ENCODE measurements at places on chromosomes 3 and 15. TPM values are rescaled to one million over a fixed set of nuclear protein-coding genes. Genes with fewer than 3 reads are reported as not detected.

Gene CPA3
- total RNA-seq, result 3.3 TPM

Gene TTC23
- total RNA-seq, result 13.0 TPM

Gene UTS2B
- total RNA-seq, result 0.65 TPM

Gene PRTG
- 0.43 TPM for total RNA-seq

Gene AP4E1
- 6.4 TPM for total RNA-seq

Gene LCMT2
- total RNA-seq, result 6.0 TPM

Gene CX3CR1
- total RNA-seq, result 2.1 TPM

Gene EHD4
- total RNA-seq, result 55.5 TPM

Gene ATP8B4
- total RNA-seq, result 6.1 TPM

Gene IRAK2
- 2.0 TPM for total RNA-seq

Gene CPLX3
- 2.8 TPM for total RNA-seq

Gene SAMD7
- not detected for total RNA-seq

Gene FRMD5
- total RNA-seq, result 43.0 TPM

Gene GOLGA6A
- not detected for total RNA-seq

Gene IMPG2
- total RNA-seq, result 0.14 TPM

Gene MKRN2OS
- total RNA-seq, result not detected

Gene CLEC3B
- total RNA-seq, result 70.8 TPM

Gene PIGZ
- total RNA-seq, result 2.8 TPM

Gene TGM5
- total RNA-seq, result not detected

Gene NMNAT3
- 11.0 TPM for total RNA-seq

Gene NANOGP8
- total RNA-seq, result not detected

Gene PLSCR5
- not detected for total RNA-seq

Gene ERC2
- 0.76 TPM for total RNA-seq

Gene MFSD1
- total RNA-seq, result 32.2 TPM

Gene IGDCC3
- 0.43 TPM for total RNA-seq

Gene BFSP2
- not detected for total RNA-seq

Gene GRM2
- 0.03 TPM for total RNA-seq

Gene DCLK3
- total RNA-seq, result 0.41 TPM

Gene MIX23
- 25.6 TPM for total RNA-seq

Gene SLC24A1
- total RNA-seq, result 2.3 TPM

Gene ISY1
- 25.1 TPM for total RNA-seq

Gene TRH
- not detected for total RNA-seq

Gene MFGE8
- 321 TPM for total RNA-seq

Gene PARP15
- total RNA-seq, result 0.51 TPM

Gene CFAP100
- total RNA-seq, result not detected

Gene GOLGA6L4
- 0.57 TPM for total RNA-seq

Gene TRPC1
- total RNA-seq, result 9.2 TPM

Gene MCF2L2
- 0.22 TPM for total RNA-seq

Gene LRIG1
- 93.8 TPM for total RNA-seq

Gene AHSG
- not detected for total RNA-seq

Gene CASR
- total RNA-seq, result not detected

Gene GXYLT2
- 9.8 TPM for total RNA-seq

Gene NBEAL2
- 14.5 TPM for total RNA-seq

Gene LRTM1
- total RNA-seq, result not detected

Gene DLEC1
- 0.08 TPM for total RNA-seq

Gene CCR5
- 0.49 TPM for total RNA-seq

Gene CCDC39
- not detected for total RNA-seq

Gene WDR93
- total RNA-seq, result not detected

Gene ANKRD63
- total RNA-seq, result 0.92 TPM

Gene WDR76
- 2.1 TPM for total RNA-seq

Gene LSAMP
- total RNA-seq, result 5.0 TPM

Gene ZNF80
- total RNA-seq, result not detected

Gene DNAJC19
- total RNA-seq, result 114 TPM

Gene ELL3
- total RNA-seq, result 1.5 TPM

Gene C3orf85
- not detected for total RNA-seq

Gene THRB
- total RNA-seq, result 25.9 TPM
